ENCODE measurements at places on chromosomes 7 and 10. TPM values are rescaled to one million over a fixed set of nuclear protein-coding genes. Genes with fewer than 3 reads are reported as not detected.

Gene TEX36
- not detected for total RNA-seq

Gene CNPY1
- not detected for total RNA-seq

Gene IGFBP1
- total RNA-seq = not detected

Gene BHLHA15
- total RNA-seq = 0.72 TPM

Gene UBE2H
- 24.2 TPM for total RNA-seq

Gene PITX3
- total RNA-seq = 0.54 TPM

Gene LIPF
- total RNA-seq = not detected

Gene NACAD
- total RNA-seq = 0.31 TPM

Gene HMX3
- not detected for total RNA-seq

Gene XPNPEP1
- 98.9 TPM for total RNA-seq

DNA sequence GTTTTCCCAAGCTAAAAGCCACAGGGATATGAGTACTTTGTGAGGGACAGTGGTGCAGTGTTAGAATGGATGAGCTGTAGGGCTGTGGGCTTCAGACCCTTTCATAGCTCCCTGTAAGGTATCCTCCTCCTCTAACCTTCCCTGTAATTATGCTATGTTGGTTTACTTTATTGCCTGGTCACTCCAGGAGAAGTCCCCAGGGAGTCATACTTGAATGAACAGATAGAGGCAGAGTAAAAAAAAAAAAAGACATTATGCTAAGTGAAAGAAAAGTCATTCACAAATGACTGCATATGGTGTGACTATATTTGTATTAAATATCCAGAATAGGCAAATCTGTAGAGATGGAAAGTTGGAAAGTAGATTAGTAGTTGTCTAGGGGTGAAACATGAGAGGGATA is 434.4 kb downstream of the AUTS2 start:
- no peak overlapping the region for H3K4me3 ChIP-seq
- no peaks in the 10 kb centered on the region for H3K4me1 ChIP-seq
- no peak for DNase-seq
- no peaks in the 10 kb centered on the region for H3K36me3 ChIP-seq
- H3K27ac ChIP-seq = no peak overlapping the region
- no peaks in the 10 kb centered on the region for H3K27me3 ChIP-seq

GRCh38 chr10:78532480-78533042 is 498.9 kb downstream of the RPS24 start:
- no peaks in the 10 kb centered on the region for H3K27me3 ChIP-seq
- DNase-seq = no peak
- peak overlapping the region; percentile 79 for H3K27ac ChIP-seq
- no peaks in the 10 kb centered on the region for H3K36me3 ChIP-seq
- peaks cover 9% of the 10 kb centered on the region for H3K4me1 ChIP-seq
- no peak overlapping the region for H3K4me3 ChIP-seq

GRCh38 chr7:114857605-114858004 is 64.3 kb upstream of the MDFIC start:
- H3K27me3 ChIP-seq = peaks cover 2% of the 10 kb centered on the region
- no peak for DNase-seq
- H3K27ac ChIP-seq = no peak overlapping the region
- H3K4me3 ChIP-seq = no peak overlapping the region

- H3K4me1 ChIP-seq = peaks cover 49% of the 10 kb centered on the region
- peak overlapping the region; percentile 2 for H3K27ac ChIP-seq
- no peaks in the 10 kb centered on the region for H3K27me3 ChIP-seq
- H3K4me3 ChIP-seq = no peak overlapping the region
- no peak for DNase-seq
Measured at GRCh38 chr7:131034166-131034881, 293.4 kb upstream of the MKLN1 start.

- no peaks in the 10 kb centered on the region for H3K36me3 ChIP-seq
- H3K4me3 ChIP-seq = no peak overlapping the region
- no peaks in the 10 kb centered on the region for H3K27me3 ChIP-seq
- no peak overlapping the region for H3K27ac ChIP-seq
- DNase-seq = no peak
Measured at GRCh38 chr10:25818751-25819150, 115.3 kb upstream of the MYO3A start.

GRCh38 chr7:1817061-1817712 is 147.1 kb downstream of the ELFN1 start:
- DNase-seq = no peak
- H3K4me3 ChIP-seq = no peak overlapping the region
- peaks cover 1% of the 10 kb centered on the region for H3K36me3 ChIP-seq
- peaks cover 8% of the 10 kb centered on the region for H3K4me1 ChIP-seq

DNA sequence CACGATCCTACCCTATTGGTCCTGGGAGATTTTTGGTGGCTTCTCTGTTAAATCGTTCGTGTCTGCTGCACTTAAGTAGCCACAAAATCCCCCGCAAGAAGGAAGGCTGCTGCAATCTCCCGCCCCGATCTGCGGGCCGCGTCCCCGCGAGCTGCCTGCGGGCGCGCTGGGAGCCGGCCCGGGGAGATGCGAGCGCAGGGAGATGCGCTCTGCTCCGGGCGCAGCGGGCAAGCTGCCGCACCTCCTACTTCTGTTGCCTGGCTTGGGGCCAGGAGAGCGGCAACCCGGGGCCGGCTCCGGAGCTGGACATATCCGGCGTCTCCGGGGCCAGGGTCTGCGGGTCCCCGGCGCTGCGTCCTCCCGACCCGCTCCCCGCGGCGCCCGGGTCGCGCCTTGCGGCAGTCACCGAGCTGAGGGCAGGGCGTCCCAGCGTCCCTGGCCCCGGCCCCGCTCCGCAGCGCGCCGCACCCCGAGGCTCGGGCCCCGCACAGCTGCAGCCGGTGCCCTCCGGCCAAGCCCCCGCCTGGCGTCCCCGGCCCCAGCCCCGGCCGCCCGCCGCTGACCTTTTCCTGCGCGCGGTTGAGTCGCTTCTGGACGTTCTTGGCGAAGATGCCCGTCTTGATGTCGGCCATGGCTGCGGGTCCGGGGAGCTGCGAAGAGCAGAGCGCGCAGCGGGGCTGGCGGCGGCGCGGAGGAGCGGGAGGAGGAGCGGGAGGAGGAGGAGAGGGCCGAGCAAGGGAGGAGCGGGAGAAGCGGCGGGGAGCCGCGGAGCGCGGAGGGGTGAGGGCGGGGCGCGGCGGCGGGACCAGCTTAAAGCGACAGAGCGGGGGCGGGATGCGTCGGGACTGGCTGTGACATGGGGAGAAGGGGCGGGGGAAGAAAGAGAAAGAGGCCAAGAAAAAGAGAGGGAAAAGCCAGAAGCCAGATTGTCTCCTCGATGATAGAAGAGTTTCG is at the start of gene AMPH:
AMPH (minus strand) TSS at position 654 of the 954 bp plus-strand sequence; CDS start at position 632, 22 bp downstream.
- peaks cover 46% of the 10 kb centered on the region for H3K27me3 ChIP-seq
- no peaks in the 10 kb centered on the region for H3K4me1 ChIP-seq
- no peaks in the 10 kb centered on the region for H3K36me3 ChIP-seq
- H3K27ac ChIP-seq = no peak within 1 kb of the TSS

DNA sequence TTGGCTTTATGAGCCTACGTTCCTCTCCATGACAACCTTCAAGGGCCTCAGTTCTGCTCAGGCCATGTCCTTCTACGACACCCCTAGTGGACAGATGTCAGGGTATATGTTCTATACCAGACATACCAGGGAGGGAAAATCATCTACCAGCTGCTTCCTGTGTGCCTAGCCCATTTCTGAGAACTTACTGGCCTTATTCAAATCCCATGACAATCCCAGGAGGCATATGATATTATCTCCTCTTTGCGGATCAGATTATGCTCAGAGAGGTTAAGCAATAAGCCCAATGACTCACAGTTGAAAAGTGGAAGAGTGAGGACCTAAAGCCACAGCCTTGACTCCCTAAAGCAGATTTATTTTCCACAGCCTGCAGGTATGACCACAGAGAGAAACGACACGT is 139.3 kb downstream of the GLI3 start:
- no peaks in the 10 kb centered on the region for H3K4me1 ChIP-seq
- no peaks in the 10 kb centered on the region for H3K27me3 ChIP-seq
- no peak for DNase-seq
- H3K4me3 ChIP-seq = no peak overlapping the region
- no peak overlapping the region for H3K27ac ChIP-seq

DNA sequence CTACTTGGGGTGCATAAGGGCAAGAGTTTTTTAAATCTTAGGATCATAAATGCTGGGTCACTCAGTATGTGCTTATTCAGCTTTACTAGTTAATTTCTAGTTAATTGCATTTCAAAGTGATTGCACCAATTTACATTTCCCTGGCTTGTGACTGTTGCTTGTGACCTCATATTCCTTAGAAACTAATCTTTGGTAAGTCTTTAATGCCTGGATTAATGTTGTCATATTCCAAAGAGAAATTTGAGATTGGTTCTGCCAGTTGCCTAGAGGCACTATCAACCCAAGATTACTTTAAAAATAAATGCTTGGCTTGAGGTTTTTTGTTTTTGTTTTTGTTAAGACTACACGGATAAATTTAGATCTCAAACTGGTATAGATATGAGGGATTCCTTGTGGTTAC is 103.1 kb downstream of the ANK3 start:
- DNase-seq = no peak
- H3K27ac ChIP-seq = no peak overlapping the region
- no peak overlapping the region for H3K4me3 ChIP-seq
- no peaks in the 10 kb centered on the region for H3K27me3 ChIP-seq
- H3K36me3 ChIP-seq = no peaks in the 10 kb centered on the region

- DNase-seq = no peak
- no peaks in the 10 kb centered on the region for H3K27me3 ChIP-seq
- H3K27ac ChIP-seq = no peak overlapping the region
- H3K4me1 ChIP-seq = no peaks in the 10 kb centered on the region
- H3K36me3 ChIP-seq = peaks cover 83% of the 10 kb centered on the region
Measured at GRCh38 chr7:138555684-138556083, 95.6 kb downstream of the TRIM24 start.

GRCh38 chr10:3399756-3400155 is 227.2 kb upstream of the PITRM1 start:
- DNase-seq = no peak
- H3K27ac ChIP-seq = no peak overlapping the region
- H3K27me3 ChIP-seq = peaks cover 27% of the 10 kb centered on the region
- H3K4me3 ChIP-seq = no peak overlapping the region
- H3K36me3 ChIP-seq = no peaks in the 10 kb centered on the region
- no peaks in the 10 kb centered on the region for H3K4me1 ChIP-seq

DNA sequence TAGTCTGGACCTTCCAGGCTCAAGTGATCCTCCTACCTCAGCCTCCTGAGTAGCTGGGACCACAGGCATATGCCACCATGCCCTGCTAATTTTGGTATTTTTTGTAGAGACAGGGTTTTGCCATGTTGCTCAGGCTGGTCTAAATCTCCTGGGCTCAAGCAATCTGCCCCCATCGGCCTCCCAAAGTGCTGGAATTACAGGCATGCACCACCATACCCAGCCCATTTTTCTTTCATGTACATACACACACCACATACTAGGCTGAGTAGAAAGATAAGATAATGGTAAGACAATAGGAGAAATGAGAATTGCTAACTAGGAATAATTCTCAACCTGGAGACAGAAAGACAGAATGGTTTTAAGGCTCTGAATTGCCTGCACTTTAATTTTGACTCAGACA is 83.8 kb downstream of the CPEB3 start:
- no peak for DNase-seq
- no peak overlapping the region for H3K27ac ChIP-seq
- H3K27me3 ChIP-seq = peaks cover 3% of the 10 kb centered on the region

GRCh38 chr7:70340236-70340635 is 742.0 kb downstream of the AUTS2 start:
- peaks cover 3% of the 10 kb centered on the region for H3K4me1 ChIP-seq
- H3K36me3 ChIP-seq = no peaks in the 10 kb centered on the region
- H3K27ac ChIP-seq = no peak overlapping the region

GRCh38 chr7:124059375-124059774 is 26.5 kb upstream of the TMEM229A start:
- no peak overlapping the region for H3K27ac ChIP-seq
- no peaks in the 10 kb centered on the region for H3K27me3 ChIP-seq
- H3K4me1 ChIP-seq = no peaks in the 10 kb centered on the region
- H3K36me3 ChIP-seq = no peaks in the 10 kb centered on the region
- DNase-seq = no peak

DNA sequence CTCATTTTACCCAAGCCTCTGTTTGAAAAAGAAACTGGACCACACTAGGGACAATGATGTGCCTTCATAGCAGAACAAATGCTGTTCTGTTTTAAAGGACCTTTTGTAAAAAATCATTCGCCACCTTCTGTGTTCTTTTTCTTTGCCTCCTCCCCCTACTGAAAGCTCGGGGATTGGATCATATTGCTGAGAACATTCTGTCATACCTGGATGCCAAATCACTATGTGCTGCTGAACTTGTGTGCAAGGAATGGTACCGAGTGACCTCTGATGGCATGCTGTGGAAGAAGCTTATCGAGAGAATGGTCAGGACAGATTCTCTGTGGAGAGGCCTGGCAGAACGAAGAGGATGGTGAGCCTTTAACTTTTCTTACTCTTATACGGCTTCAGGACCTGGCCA is 62.2 kb downstream of the POLL start:
- DNase-seq = no peak
- no peak overlapping the region for H3K27ac ChIP-seq
- H3K4me1 ChIP-seq = peaks cover 5% of the 10 kb centered on the region
- H3K36me3 ChIP-seq = peaks cover 5% of the 10 kb centered on the region
- no peak overlapping the region for H3K4me3 ChIP-seq

- no peak overlapping the region for H3K4me3 ChIP-seq
- no peaks in the 10 kb centered on the region for H3K4me1 ChIP-seq
- DNase-seq = no peak
- H3K36me3 ChIP-seq = no peaks in the 10 kb centered on the region
Measured at GRCh38 chr10:71299071-71299785, 19.8 kb upstream of the SLC29A3 start.

DNA sequence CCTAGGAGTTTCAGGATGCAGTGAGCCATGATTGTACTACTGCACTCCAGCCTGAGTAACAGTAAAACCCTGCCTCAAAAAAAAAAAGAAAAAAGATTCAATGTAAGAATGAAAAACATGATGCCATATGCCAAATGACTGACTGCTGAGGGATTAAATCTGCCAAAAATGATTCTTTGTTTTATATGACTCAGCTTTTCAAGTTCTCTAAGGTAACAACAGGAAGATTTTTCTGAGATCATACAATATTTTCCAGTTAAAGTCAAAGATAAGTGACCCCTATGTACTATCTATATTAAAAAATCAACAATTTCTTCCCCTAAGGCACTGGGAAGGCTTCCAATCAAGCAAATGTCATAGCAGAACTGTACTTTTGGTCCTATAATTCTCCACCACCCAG is 271.2 kb upstream of the IMMP2L start:
- no peaks in the 10 kb centered on the region for H3K4me1 ChIP-seq
- H3K4me3 ChIP-seq = no peak overlapping the region
- DNase-seq = no peak
- H3K27ac ChIP-seq = no peak overlapping the region
- no peaks in the 10 kb centered on the region for H3K36me3 ChIP-seq

DNA sequence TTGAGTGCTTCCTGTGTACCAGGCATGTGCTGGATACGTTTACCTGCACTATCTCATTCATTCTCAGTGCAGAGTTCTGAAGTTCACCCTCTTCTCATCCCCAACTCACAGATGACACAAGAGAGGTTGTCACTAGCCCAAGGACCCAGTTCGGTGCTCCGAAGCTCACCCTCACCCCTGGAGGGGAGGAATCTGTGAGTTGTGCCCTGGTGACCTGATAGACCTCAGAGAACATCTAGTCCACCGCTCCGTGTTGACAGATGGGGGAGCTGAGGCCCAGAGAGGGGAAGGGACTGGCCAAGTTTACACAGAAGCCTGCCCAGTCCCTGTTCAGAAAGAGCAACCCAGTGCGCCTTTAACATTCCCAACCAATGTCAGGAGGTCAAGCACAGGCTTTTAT is 44.8 kb upstream of the EMX2 start:
- peaks cover 2% of the 10 kb centered on the region for H3K4me1 ChIP-seq
- DNase-seq = no peak
- H3K36me3 ChIP-seq = no peaks in the 10 kb centered on the region
- no peak overlapping the region for H3K27ac ChIP-seq
- H3K4me3 ChIP-seq = no peak overlapping the region

Measured in activated CD4-positive, alpha-beta T cell treated with anti-CD3 and anti-CD28 coated beads, Interleukin-2, amount 10 ng/mL, durations not matched to agents 24 days and 14 days (primary cell).